ENCODE measurements at places on chromosomes 5 and 9.
A peak's percentile ranks its signal among the peaks of the same experiment; 100 is the strongest.

GRCh38 chr5:171524466-171524865 is 105.0 kb downstream of the FGF18 start:
- DNase-seq, result peak; percentile 5

DNA sequence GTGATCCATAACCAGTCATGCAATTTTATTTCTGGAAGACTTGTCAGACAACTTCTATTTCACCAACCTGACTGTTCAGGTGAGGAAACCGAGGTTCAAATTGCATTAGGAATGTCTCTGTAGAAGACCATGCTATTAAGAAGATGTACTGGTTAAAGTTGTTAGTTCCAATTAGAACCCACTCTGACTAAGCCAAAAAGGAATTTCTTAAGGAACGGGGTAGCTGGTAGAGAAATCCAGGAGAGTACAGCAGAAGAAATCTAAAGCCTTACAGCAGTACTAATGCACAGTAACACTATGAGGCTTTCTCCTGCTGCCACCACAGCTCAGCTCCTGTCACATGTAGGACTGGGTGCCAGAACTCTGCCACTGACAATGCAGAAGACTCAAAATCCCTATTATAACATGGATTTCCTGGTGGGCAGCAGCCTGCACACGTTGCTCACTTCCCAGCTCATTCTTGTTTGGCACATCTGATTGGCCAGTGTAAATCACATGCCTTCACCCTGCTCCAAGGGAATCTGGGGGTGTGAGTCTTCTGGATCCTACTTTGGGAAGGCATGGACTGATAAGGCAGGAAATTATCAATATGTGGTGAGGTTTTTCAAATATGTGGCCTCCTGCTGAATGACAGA is 37.1 kb downstream of the CAST start:
- no peak for DNase-seq

- DNase-seq, result peak; percentile 11
Observed at GRCh38 chr9:125142560-125143376, 560 bp downstream of the SCAI start.

DNA sequence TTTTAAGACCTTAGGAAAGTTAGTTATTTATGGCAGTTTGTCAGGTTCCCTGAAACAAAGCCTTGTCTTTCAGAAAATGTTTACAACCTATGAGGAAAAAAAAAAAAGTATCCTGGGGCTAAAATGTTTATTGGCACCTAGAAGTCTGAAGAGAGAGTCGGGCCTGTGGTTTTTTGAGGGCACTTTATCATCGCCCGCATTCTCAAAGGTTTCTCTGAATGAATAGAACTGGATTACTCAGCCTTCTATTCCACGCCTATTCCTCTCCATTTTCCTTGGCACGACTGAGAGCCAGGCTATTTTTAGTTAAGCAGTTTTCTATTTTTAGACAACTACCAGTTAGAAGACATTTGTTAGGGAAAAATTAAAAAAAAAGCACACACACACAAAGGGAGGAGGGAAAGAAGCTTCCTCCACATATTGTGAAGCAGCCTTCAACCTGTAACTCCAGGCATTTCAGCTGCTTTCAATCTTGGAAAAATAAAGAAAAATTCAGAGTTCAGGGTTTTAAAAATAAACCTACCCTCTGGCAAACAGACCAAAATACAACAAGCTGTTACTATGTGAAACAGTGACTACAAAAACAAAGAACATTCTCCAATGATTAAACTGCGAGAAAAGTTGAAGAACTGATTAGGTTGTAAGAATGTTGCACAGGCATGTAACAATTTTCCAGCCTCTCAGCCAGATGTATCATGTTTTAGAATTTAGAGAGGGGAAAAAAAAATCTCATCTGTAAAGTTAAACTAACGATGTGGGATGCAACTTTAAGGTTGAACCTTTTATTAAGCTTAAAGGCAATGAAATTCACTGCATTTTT is 97.0 kb downstream of the MEF2C start:
- no peak for DNase-seq

GRCh38 chr5:83993803-83994202 is 273.1 kb upstream of the HAPLN1 start:
- DNase-seq, result no peak

GRCh38 chr9:93898026-93898425 is 57.1 kb downstream of the BARX1 start:
- DNase-seq, result no peak

GRCh38 chr9:18260521-18260920 is 213.4 kb upstream of the ADAMTSL1 start:
- peak; percentile 97 for DNase-seq

GRCh38 chr5:168726342-168726741 is 147.2 kb upstream of the PANK3 start:
- DNase-seq, result no peak

DNA sequence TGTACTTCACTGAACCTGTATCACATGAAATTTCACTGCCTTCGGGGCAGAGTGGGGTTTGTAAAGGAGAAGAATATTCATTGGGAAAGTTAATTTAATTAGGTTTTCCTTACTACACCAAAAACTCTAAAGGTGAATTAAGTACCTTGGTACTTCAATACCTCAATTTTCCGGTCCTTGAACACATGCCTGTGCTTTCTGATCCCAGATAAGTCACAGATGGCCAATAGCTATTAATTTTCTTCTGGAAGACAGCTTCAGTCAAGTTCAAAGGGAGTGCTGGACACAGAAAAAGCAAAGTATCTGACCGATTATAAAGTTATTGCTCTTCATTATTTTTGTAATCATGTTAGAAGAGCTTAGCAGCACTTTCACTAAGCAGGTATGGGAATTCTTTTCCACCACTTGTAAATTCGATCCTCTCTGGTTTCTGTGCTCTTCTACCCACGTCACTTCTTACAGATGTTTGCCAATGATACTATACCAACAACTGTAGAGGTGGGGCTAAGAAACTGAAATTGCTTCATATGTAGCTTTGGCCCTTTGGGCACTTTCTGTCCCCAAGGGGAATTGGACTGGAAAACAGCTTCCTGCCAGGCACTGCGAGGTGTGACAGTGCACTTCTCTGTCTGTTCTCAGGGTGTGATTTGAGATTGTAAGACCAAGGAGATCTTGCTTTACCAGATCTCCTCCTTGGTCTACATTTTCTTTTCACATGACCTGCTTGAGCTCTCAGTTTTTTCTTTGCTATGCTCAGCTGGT is 164.0 kb downstream of the CCDC192 start:
- no peak for DNase-seq

- DNase-seq, result no peak
Observed at GRCh38 chr9:78630966-78631365, 334.0 kb downstream of the PSAT1 start.

- DNase-seq, result no peak
Observed at GRCh38 chr5:16510098-16510497, 44.5 kb upstream of the ZNF622 start.

- peak; percentile 98 for DNase-seq
Observed at GRCh38 chr9:90834828-90835595, 33.4 kb downstream of the SYK start.

DNA sequence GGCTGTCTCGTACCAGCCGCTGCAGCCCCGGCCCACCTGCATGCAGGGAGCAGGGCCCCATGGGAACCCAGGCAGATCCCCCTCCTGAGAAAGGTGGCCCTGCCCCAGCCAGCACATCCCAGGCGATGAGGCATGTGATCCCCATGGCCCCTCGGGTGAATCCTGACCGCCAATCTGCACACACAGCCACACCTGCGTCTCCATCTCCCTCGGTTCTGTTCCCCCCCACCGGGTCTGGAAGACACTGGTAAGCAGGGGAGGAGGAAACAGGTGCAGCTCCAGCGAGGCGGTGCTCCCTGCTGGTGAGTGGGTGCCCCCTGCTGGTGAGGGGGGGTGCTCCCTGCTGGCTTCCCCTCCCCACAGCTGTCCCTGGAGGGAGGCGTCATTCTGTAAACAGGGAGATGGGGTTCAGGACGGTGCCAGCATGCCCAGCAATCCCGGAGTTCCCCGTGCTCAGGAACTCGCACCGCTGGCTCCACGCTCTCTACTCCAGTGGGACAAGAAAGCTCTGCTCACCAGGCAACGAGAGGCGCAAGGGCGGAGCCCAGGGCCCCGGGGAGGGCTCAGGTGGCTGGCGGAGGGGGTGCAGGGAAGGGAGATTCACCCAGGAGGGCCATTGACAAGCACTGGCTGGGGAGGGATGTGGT is 28.4 kb upstream of the SLC12A7 start:
- peak; percentile 59 for DNase-seq

DNA sequence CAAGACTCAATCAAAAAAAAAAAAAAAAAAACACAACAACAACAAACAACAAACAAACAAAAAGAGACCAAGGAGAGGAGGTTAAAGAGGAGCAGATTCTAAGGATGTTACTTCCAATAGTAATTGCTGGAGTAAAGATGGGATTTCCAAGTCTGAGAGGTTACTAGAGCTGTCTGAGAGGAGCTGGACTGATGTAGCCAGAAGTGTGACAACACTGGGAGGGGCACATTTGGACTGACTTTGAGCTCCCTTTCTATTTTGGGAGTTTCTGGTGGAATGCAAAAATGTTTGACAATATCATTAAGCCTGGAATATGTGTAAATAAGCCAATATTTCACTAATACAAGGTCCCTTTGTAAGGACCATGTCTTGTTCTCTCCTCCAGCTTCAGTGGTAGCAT is 25.3 kb upstream of the PANK3 start:
- no peak for DNase-seq

DNA sequence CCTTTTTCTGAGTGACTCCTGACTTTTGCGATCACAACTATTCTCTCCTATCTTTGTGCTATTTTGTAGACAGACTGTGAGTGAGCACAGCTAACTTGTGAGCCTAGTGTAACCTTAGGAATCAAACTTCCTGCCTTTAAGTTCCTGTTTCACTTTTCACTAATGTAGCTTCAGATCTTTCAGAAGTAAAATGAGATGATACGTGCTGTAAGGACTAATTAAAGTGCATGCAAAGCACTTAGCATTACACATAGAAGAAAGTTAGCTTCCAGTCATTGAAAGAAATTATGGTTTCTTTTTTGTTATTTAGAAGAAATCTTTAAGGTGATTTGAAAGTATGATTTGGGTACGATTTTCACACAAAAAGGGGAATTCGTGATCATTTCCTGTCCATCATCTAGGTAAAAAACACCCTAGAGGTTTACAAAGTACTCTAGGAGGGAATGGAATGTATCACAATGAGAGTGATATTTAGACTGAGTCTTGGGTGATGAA is 122.7 kb downstream of the ST8SIA4 start:
- no peak for DNase-seq
